Activated T-helper 17 cell treated with anti-CD3 and anti-CD28 coated beads, Interleukin-2, amount 50 U/mL, for 72 hours (primary cell): ENCODE measurements at places on chromosomes 3 and 15. TPM values are rescaled to one million over a fixed set of nuclear protein-coding genes. Genes with fewer than 3 reads are reported as not detected.

DNA sequence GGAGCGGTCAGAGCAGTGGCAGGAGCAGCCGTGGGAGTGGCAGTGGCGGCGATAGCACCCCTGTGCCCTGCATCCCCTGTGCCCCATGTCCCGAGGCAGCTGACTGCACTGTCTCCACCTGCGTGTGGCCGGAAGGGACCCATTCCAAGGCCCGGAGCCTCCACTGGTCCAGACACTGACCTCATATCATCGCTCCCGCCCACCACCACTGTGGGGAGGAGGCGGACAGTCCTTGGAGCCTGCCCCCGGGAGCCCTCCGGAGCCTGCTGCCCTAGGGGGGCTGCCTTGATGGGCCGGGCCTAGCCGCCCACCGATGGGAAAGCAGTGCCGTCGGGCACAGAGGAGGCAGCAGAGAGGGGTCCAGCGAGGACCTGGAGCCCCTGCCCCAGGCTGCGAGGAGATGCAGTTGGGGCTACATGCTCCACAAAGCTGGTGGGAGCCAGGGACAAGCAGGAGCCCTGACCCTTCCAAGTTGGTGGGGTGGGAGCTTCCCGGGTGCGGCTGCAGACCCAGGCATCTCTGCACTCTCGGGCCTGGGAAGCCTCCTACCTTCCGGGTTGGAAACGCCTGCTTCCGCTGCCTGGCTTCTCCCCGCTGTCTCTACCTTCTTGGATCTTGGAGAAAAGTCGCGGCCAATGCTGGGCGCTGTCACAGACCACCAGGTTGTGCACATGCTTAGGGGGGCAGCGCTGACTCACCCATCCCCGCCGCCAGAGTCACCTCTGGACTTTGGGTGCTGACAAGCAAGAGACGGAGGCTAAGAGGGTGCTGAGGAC is 283.2 kb upstream of the ROBO1 start:
- ATAC-seq, result no peak
- no peaks in the 10 kb centered on the region for H3K27me3 ChIP-seq
- no peak overlapping the region for H3K4me3 ChIP-seq
- no peaks in the 10 kb centered on the region for H3K4me1 ChIP-seq
- no peaks in the 10 kb centered on the region for H3K36me3 ChIP-seq
- H3K27ac ChIP-seq, result no peak overlapping the region

DNA sequence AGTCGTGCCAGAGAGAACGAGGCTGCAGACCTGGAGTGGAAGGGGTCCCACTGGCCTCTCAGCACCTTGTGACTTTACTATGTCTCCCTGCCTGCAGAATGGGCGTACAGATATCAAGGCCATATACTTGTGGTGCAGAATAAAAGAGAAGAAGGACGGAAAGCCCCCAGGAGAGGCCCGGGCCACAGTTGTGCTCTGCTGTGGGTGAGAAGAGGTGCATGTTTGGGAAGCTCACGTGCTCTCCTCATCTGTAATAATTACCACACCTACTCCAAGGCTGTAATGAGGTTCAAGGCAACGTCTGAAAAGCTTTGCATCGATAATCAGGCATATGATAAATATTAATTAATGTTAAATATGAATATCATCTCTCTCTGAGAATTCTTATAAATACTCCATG is 58.0 kb downstream of the MGLL start:
- peaks cover 10% of the 10 kb centered on the region for H3K27me3 ChIP-seq
- H3K36me3 ChIP-seq, result no peaks in the 10 kb centered on the region
- no peak for ATAC-seq
- no peaks in the 10 kb centered on the region for H3K4me1 ChIP-seq
- H3K4me3 ChIP-seq, result no peak overlapping the region
- H3K27ac ChIP-seq, result no peak overlapping the region

- H3K27me3 ChIP-seq, result no peaks in the 10 kb centered on the region
- H3K4me1 ChIP-seq, result no peaks in the 10 kb centered on the region
- no peak overlapping the region for H3K4me3 ChIP-seq
- ATAC-seq, result no peak
- no peak overlapping the region for H3K27ac ChIP-seq
- H3K36me3 ChIP-seq, result no peaks in the 10 kb centered on the region
Measured at GRCh38 chr3:42661593-42662022, 8.1 kb downstream of the ZBTB47 start.

- H3K36me3 ChIP-seq, result no peaks in the 10 kb centered on the region
- no peaks in the 10 kb centered on the region for H3K4me1 ChIP-seq
- H3K4me3 ChIP-seq, result no peak overlapping the region
- H3K27ac ChIP-seq, result no peak overlapping the region
Measured at GRCh38 chr3:54792584-54792983, 135.3 kb downstream of the LRTM1 start.

DNA sequence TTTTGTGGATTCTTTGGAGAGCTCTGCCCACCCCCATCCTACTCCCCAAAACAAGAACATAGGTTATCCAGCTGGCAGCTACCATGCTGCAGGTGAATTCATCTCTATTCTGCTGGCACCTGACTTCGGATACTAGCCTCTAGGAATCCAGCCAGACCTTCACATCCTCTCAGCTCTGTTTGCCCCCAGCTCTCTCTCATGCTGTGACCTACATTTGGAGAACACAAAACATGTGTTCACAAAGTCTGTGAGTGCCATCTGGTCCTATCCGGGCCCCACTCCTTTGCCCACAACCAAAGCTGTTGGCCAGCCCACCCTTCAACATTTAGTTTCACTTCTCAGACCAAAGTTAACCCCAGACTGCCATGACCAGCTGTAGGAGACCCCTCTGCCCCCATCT is 89.4 kb upstream of the C3orf80 start:
- ATAC-seq, result no peak
- no peak overlapping the region for H3K27ac ChIP-seq
- peaks cover 4% of the 10 kb centered on the region for H3K4me1 ChIP-seq
- no peak overlapping the region for H3K4me3 ChIP-seq

DNA sequence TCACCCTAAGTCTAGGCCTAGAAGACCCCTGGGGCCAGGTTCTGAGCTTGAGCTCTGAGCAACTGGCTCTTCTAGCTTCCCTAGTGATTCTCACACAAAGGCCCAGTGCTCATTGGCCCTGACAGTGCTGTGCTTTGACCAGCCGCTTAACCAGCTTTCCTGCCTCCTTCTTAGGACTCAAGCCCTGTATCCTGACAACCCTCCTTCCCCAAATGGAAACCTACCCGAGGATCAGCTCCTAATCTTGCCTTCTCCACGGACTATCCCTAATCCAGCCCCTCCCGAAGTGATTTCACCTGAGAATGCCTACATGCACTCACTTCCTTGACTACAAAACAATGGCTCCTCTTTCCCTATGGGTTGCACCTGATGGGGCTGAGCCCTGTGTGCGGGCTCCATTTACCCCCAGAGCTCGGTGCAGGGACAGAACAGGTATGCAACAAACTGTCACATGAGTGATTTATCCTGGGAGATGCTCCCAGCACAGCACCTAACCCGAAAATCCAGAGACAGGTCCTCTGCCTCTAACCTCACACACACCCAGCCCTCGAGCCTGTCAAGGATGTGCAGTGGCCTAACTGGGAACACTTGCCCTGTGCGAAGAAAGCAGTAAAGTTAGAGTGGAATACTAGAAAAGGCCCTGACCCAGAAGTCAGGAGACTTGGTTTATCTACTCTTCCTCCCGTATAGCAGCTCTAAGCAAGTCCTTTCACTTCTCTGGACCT is 2.3 kb downstream of the MEGF11 start:
- H3K4me3 ChIP-seq, result peak overlapping the region; percentile 25
- no peak overlapping the region for H3K27ac ChIP-seq
- H3K27me3 ChIP-seq, result peaks cover 44% of the 10 kb centered on the region
- H3K36me3 ChIP-seq, result no peaks in the 10 kb centered on the region
- no peak for ATAC-seq
- H3K4me1 ChIP-seq, result peaks cover 6% of the 10 kb centered on the region

GRCh38 chr15:67433495-67434099 is 87.3 kb upstream of the C15orf61 start:
- peak; percentile 38 for ATAC-seq
- no peaks in the 10 kb centered on the region for H3K36me3 ChIP-seq
- no peaks in the 10 kb centered on the region for H3K4me1 ChIP-seq
- no peaks in the 10 kb centered on the region for H3K27me3 ChIP-seq

Gene GPR27
- total RNA-seq, result 0.32 TPM

Gene TRPC1
- total RNA-seq, result 3.4 TPM
